ENCODE measurements at places on chromosomes 13 and 19. TPM values are rescaled to one million over a fixed set of nuclear protein-coding genes. Genes with fewer than 3 reads are reported as not detected.

DNA sequence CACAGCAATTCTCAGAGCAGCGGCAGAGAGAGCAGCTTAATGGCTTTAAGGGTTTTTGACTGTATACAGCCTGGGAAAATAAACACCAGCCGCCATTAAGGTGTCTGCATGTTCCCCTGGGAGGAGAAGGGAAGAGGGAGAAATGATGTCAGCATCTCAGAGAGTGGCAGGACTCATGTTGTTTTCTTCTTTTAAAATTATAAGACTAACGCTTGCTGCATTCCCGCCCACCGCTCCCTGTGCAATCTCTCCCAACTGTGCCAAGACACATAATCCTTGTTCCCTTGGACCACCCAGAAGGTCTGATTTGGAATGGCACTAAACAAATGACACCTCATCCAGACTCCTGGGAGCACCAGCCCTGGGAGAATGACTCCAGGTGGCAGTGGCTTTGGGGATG is 27.7 kb upstream of the FAM216B start:
- no peaks in the 10 kb centered on the region for H3K4me1 ChIP-seq
- H3K27ac ChIP-seq = no peak overlapping the region
- no peaks in the 10 kb centered on the region for H3K36me3 ChIP-seq
- peaks cover 6% of the 10 kb centered on the region for H3K27me3 ChIP-seq
- no peak for DNase-seq

DNA sequence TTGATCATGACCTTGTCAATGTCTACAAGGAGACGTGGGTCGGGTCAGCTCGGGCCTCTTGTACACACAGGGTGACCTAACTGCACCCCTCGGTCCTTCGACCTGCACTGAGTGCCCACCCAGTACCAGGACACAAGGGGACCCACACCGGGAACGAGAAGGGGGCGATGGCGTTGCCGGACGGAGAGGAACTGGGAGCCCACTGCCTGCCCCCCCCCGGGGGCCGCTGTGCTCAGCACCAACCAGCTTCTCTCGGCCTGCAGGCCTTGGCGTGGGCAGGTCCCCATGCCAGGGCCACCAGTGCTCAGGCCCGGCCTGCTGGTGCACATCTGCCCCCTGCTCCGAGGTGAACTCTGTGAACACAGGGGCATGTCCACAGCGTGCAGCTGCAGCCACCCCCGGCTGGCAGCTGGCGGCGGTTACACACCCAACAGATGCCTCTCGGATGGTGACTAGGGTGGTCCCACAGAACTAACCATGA is 14.1 kb downstream of the CFD start:
- no peak overlapping the region for H3K4me3 ChIP-seq
- no peaks in the 10 kb centered on the region for H3K27me3 ChIP-seq
- H3K27ac ChIP-seq = no peak overlapping the region
- peaks cover 6% of the 10 kb centered on the region for H3K36me3 ChIP-seq
- H3K4me1 ChIP-seq = no peaks in the 10 kb centered on the region

DNA sequence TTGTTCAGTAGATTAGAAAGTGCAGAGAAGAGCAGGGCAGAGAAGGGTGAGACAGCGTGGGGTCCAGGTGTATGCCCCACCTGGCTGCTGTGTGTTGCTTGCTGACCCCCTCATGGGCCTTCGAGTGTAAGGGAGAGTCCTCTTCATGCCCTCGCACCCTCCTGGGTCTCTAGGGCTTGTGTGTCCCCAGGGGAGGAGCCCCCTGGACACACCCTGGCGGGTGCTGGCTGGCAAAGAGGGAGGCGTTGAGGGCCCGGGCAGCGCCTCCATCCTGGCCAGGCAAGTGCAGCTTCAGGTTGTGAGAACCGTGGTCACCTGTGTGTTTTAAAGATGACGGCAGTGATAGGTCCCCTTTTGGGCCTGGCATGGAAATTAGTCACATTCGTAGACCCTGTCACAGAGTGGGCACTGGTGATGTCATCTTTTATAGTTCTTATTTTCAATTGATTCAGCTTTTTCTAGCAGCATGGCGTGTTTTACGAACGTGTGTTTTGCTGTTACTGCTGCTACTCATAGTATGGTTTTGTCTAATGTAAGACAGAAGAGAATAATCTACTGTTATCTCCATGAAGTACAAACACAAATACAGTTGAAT is 18.7 kb downstream of the TFDP1 start:
- no peak overlapping the region for H3K27ac ChIP-seq
- H3K27me3 ChIP-seq = no peaks in the 10 kb centered on the region
- peaks cover 8% of the 10 kb centered on the region for H3K4me1 ChIP-seq
- no peak overlapping the region for H3K4me3 ChIP-seq
- no peak for DNase-seq

GRCh38 chr13:53064731-53065130 is 36.1 kb downstream of the OLFM4 start:
- no peaks in the 10 kb centered on the region for H3K27me3 ChIP-seq
- H3K27ac ChIP-seq = no peak overlapping the region
- no peak overlapping the region for H3K4me3 ChIP-seq
- no peaks in the 10 kb centered on the region for H3K4me1 ChIP-seq
- no peaks in the 10 kb centered on the region for H3K36me3 ChIP-seq

DNA sequence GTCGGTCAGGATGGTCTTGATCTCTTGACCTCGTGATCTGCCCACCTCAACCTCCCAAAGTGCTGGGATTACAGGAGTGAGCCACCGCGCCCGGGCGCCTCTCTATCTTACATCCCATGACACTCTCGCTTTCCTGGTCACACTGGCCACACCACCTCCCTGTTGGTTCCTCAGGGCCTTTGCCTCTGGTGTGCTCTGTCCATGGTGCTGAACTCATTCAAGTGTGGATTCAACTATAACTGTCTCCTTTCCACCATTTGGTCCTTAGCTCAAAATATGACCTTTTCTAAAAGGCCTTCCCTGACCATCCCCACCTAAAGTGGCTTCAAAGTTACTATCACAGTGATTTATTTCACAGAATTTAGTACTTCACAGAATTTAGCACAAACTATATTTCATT is 3.7 kb upstream of the SMIM17 start:
- H3K36me3 ChIP-seq = peaks cover 4% of the 10 kb centered on the region
- no peak overlapping the region for H3K4me3 ChIP-seq
- H3K27ac ChIP-seq = no peak overlapping the region

GRCh38 chr19:13076787-13077186 is 25.9 kb downstream of the LYL1 start:
- no peaks in the 10 kb centered on the region for H3K36me3 ChIP-seq
- no peak overlapping the region for H3K4me3 ChIP-seq
- H3K27ac ChIP-seq = no peak overlapping the region
- H3K27me3 ChIP-seq = peaks cover 2% of the 10 kb centered on the region
- H3K4me1 ChIP-seq = no peaks in the 10 kb centered on the region

GRCh38 chr13:85277748-85278147 is 521.5 kb downstream of the SLITRK6 start:
- no peaks in the 10 kb centered on the region for H3K4me1 ChIP-seq
- no peak overlapping the region for H3K4me3 ChIP-seq
- no peak overlapping the region for H3K27ac ChIP-seq
- DNase-seq = no peak
- H3K36me3 ChIP-seq = no peaks in the 10 kb centered on the region

- no peak overlapping the region for H3K4me3 ChIP-seq
- no peaks in the 10 kb centered on the region for H3K27me3 ChIP-seq
- no peaks in the 10 kb centered on the region for H3K4me1 ChIP-seq
- no peak for DNase-seq
- no peaks in the 10 kb centered on the region for H3K36me3 ChIP-seq
Observed at GRCh38 chr13:81726037-81726726, 1385.3 kb upstream of the SPRY2 start.

DNA sequence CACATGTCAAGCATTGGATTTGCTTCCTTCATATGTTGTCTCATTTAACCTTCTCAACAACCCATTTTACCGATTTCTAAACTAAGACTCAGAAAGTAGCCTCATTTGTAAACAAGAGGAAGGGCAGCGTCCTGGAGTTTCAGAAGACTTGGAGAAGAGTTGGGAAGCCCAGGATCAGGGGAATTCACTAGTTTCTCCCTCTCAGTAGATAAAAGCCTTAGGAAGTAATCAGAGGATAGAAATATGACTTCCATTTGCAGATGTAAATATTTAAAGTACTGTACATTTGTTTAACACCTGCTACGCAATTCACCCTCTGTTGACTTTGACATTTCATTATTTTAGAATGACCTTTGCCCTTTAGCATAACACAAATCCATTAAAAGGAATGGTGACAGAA is 216.4 kb downstream of the DCT start:
- no peak overlapping the region for H3K4me3 ChIP-seq
- no peak for DNase-seq
- no peak overlapping the region for H3K27ac ChIP-seq
- no peaks in the 10 kb centered on the region for H3K27me3 ChIP-seq
- H3K4me1 ChIP-seq = no peaks in the 10 kb centered on the region

DNA sequence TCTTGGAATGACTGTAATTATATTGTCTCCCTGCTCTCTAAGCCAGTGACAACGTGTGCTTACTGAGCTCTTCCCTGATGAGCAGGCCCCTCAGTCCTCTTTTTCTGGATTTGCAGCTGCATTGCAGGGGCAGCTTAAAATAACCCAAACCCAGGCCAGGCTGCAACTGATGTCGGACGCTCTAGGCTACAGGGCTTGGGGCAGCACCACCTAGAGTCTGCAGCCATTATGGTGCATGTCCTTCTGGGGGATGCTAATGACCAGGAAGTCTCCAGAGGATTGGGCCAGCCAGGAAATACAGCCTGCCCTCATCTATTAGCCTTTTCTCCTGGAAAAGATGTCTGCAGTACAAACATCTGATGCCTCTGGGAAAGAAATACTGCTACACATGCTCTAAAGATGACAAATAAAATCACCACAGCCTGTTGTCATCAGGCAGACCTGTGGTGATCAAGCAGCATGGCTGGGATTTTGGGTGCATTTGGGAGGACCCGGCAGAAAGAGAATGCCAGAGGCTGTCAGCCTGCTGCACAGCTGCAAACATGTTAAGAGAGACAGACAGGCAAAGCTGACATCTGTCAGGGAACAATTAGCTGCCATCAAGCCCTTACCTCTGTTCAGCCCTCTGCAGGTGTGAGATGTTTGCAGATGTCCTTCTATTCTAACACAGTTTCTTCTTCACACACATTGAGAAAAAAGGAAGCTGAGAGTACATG is 51.8 kb downstream of the CCDC70 start:
- DNase-seq = no peak
- no peaks in the 10 kb centered on the region for H3K36me3 ChIP-seq

Gene KLK5
- total RNA-seq = not detected

Gene ATP4A
- not detected for total RNA-seq

Gene RGCC
- 135 TPM for total RNA-seq

Gene KLK14
- 0.64 TPM for total RNA-seq

Gene SULT2A1
- not detected for total RNA-seq

Gene CAMSAP3
- total RNA-seq = 0.67 TPM

All from activated T-helper 1 cell treated with anti-CD3 and anti-CD28 coated beads, Interleukin-12 subunit alpha, Interleukin-12 subunit beta, Interleukin-2, Interleukin-4 antibody, amounts not matched to agents 30 ng/mL and 10 ng/mL and 1 ng/mL, durations not matched to agents 14 hours and 24 hours and 36 hours (primary cell).